ENCODE measurements at places on chromosomes 11 and 22. TPM values are rescaled to one million over a fixed set of nuclear protein-coding genes. Genes with fewer than 3 reads are reported as not detected.

Gene SLC22A9
- not detected for total RNA-seq

Gene KLHDC7B
- not detected for total RNA-seq

GRCh38 chr11:118629761-118630661 lies 22.6 kb downstream of the PHLDB1 start:
- no peak for DNase-seq

GRCh38 chr11:73152861-73153483 lies 10.9 kb upstream of the FCHSD2 start:
- peak; percentile 51 for DNase-seq

DNA sequence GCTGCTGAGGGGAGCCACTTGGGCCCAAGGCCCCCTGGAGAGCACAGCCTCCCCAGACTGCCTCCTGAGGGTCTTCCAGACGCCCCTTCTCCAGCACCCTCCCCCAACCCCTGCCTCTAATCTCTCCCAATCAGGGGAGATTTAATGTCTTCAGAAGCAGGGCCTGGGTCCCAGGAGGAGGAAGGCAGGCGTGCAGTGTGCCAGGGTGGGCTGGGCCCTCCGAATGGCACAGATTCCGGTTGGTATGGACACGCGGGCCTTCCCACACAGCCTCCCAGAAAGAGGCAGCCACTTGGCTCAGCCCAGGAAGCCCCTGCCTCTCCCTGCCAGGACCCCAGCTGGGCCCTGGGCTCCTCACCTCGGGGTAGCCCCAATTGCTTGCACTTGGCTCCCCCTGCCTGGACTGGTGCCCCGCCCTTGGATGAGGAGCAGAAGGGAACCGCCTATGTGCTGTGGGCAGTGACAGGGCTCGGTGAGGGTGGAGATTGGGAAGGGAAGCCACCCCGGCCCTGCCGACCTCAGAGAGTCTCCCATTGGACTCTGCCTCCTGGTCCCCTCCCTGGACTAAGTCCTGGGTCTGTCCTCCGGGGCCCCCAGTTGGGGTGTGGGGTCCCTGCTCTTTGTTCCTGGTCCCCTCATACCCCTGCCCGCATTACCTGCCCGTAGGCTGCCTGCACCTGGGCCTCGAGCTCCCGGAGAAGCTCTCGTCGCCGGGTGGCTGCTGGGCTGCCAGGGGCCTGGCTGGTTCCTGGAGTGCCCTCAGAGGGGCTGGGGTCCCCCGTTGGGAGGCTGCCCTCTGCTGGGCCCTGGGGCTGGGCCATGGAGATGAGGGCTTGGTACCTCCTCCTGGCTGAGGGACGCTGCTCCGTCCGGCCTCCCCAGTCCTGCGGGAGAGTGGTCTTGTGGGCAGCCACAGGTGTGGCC lies 572 bp upstream of the CABP2 start:
- no peak for DNase-seq

DNA sequence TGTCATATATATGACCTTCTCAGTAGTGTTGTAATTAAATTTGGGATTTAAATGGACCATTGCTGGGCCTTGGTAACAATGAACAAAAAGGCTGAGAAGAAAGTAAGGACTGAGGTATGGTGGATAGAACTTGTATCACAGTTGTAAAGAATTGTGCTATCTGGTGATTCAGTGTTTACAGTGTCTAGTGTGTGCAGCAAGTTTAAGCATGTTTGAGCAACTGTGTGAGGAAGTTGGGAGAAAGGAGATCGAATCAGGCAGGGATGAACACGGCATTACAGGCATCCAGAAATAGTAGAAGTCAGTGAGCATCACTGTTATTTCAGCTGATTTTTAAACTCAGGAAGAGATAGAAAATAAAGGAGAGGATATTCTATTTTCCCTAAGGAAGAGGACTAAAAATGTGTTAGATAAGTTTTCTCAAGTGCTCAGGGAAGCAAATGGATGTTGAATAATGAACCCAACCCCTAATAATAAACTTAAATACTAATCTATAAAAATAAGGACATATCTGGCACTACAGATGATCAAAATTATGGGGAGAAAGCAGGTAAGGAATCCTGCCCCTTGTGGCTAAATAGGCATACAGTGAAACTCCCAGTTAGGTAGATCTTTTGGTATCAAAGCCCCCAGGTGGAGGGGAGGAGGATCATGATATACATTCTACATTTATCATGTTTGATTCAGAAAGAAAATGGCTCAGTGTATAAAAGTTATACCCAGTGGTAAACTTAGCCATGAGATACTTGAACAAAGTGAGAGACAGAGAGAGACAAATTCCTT lies 361.0 kb upstream of the ANO3 start:
- no peak for DNase-seq

- no peak for DNase-seq
These were observed 188.9 kb upstream of the SESN3 start for GRCh38 chr11:95419915-95420314.

Data from H9 (cell line).